Mammary epithelial cell (primary cell): ENCODE measurements at places on chromosomes 7 and 10.
A peak's percentile ranks its signal among the peaks of the same experiment; 100 is the strongest.

- no peak for DNase-seq
Observed at GRCh38 chr10:22550732-22551131, 163.6 kb downstream of the PIP4K2A start.

DNA sequence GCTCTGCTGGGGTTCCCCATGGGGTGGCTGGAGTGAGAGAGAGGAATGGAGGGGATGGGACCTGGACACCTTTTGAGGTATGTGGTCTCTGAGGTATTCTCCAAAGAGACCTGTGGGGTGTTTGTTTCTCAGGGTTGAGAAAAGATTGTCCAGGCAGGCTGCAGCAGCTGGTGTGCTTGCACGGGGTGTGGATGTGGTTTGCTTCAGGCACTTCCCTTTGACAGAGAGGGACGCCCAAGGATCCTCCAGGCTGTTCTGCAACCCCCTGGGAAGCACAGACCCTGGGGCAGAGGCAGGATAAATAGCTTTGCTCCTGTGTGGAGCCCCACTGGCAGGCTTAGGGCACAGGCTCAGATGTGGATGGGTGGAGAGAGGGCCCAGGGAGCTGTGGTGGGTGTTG is 115.1 kb upstream of the AGK start:
- no peak for DNase-seq

- DNase-seq, result no peak
Observed at GRCh38 chr7:83633516-83633915, 15.4 kb downstream of the SEMA3E start.

GRCh38 chr7:91239171-91239604 is 25.0 kb upstream of the FZD1 start:
- DNase-seq, result peak; percentile 65

- DNase-seq, result no peak
Observed at GRCh38 chr10:43957267-43958070, 308.8 kb upstream of the ZNF32 start.

GRCh38 chr10:14382022-14382421 is 51.3 kb upstream of the FRMD4A start:
- DNase-seq, result no peak

DNA sequence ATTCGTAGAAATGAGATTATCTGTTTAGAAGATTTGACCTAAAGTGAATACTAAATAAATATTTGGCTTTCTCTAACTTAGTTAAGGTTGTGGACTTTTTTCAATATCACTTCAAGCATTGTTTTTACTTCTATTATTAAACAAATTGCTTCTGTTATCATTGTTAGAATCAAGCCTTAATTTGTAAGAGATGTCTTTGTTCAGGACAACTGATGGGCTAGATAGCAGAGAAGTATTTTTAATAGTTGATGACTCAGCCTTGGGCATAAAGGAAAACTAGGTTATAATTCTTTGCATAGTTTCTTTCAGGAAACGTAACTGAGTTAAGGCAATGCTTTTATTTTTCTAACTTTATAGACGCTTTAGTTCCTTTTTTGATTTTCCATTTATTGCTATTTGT is 128.8 kb upstream of the SMIM30 start:
- no peak for DNase-seq

DNA sequence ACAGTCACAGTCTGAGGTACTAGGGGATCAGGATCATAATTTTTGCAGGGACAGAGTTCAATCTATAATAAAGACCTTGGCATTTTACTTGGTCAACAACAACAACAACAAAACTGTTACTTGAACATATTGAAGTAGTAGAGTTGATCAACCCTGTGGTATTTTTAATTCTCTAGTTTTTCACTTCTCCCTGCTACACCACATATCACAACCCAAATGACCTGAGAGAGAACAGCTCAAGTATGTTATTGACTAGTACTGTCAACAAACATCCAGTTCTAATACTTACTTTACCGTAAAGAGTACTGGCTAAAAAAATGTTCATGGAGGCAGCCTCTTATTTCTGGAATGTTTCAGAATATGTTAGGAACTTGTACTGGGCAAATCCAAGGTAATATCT is 90.5 kb upstream of the FAM3C start:
- no peak for DNase-seq

GRCh38 chr7:103343758-103344452 is 662 bp downstream of the DNAJC2 start:
- peak; percentile 37 for DNase-seq

DNA sequence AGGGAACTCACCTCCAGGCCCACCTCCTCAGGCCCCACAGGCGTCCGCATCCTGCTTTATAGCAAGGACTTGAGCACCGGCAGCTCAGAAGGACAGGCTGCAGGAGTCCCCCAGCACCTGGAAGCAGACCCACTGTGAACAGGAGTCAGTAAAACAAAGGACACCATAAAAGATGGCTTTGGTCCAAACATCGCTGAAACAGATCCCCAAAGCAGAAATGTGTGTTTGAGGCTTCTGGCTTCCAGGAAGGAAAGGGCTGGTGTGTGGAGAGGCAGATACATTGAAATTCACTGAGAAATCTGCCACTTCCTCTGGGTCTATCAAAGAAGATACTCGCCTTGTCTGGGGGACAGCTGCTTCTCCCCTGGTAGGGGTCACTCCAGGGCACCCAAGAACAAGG is 286.2 kb downstream of the PLXNA4 start:
- no peak for DNase-seq

DNA sequence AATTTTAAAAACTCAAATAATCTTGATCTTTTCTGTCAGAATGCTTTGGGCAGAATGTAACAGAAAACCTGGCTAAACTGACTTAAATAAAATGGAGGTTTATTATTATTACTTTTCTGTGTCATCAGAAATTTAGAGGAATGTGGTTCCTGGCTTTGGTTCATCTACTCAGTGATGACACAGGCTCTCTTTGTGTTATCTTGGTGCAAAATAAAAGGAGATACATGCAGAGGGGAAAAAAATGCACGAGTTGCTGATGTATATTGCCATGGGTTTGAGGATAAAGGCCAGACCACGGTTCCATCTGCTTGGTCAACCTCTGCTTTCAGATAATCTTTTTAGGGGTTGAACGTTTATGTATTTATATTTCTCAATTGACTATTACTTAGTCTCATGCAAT is 181.4 kb downstream of the SUGCT start:
- DNase-seq, result no peak

- no peak for DNase-seq
Observed at GRCh38 chr10:33395201-33395600, 60.7 kb upstream of the NRP1 start.

- no peak for DNase-seq
Observed at GRCh38 chr10:63670291-63670898, 149.2 kb downstream of the REEP3 start.

DNA sequence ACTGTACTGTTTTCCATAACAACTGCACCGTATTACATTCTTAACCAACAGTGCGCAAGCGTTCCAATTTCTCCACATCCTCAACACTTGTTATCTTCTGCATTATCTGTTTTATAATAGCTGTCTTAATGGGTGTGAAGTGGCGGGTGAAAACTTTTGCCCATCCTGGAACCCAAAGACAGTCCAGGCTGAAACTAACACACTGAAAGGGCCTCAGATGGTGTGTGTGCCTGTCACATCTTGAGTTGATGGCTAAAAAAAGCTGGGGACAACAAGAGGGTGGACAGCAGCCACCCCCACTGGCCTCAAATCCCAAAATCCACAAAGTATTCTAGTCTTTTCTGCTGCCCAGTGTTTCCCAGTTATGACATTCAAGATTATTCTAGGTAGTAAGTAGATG is 19.4 kb downstream of the OPALIN start:
- no peak for DNase-seq
